ENCODE measurements at places on chromosomes 4 and X.

DNA sequence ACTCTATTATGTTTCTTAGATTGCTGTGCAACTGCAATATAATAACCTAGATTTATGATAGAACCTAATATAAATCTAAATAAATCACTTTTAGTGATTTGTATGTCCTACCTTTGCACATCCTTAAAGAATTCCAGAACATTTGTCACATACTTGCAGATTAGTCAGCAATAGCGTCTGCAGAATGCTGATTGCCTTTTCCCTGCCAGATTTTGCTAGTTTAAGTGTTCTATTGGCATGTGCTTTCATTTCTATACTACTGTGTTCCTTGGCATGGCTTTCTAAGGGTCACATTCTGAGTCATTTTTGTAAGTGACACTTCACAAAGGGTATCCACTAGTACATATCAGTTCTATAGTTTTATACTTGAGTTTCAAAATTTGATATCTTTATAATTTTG, 303.1 kb upstream of the GIMD1 start:
- DNase-seq: no peak

DNA sequence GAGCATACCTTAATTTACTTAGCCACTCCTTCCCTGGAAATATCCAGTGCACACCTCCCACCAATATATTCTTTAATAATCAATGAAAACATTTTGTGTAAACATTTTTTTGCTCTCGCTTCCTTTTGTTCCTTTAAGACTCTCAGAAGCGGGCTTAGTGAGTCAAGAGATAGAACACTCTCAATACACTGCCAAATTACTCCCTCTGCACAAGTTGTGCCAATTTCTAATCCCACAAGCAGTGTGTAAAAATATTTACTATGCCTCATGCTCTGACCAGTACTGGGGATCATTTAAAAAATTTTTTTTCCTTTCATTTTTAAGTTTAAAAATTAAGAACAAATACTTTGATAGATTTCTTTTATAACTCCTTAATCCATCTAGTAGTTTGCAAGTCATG, 5.1 kb downstream of the MORF4L2 start:
- no peak for DNase-seq

DNA sequence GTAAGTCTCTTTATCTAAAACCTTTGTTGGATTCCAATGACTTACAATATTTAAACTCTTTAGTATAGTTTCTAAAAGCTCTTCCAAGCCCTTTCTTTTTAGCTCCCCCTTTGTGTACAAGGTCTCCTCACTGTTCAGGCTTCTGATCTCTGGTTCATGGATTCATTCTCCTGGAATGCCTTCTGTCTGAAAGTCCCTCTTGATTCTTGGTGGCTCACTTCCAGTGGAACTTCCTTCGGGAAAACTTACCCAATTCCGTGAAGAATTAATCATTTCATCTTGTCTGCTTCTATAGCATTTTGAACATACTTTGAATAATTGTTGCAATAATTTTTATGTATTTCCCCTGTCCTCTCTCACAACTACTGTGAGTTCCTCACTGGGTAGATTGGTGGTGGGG, 3.6 kb downstream of the ARHGAP24 start:
- DNase-seq: no peak

GRCh38 chr4:38818441-38818976, 13.9 kb upstream of the TLR1 start:
- DNase-seq: no peak

- no peak for DNase-seq
Observed at GRCh38 chr4:15515106-15515505, 45.4 kb downstream of the CC2D2A start.

GRCh38 chrX:14056206-14056605, 26.5 kb upstream of the GEMIN8 start:
- no peak for DNase-seq

- DNase-seq: no peak
Observed at GRCh38 chr4:169436734-169437133, 166.0 kb upstream of the SH3RF1 start.

GRCh38 chrX:4622486-4623167, 909.2 kb upstream of the PRKX start:
- DNase-seq: no peak

GRCh38 chr4:128831531-128832242, 22.2 kb downstream of the JADE1 start:
- no peak for DNase-seq

GRCh38 chrX:9135901-9136510, 102.1 kb upstream of the FAM9B start:
- DNase-seq: no peak

DNA sequence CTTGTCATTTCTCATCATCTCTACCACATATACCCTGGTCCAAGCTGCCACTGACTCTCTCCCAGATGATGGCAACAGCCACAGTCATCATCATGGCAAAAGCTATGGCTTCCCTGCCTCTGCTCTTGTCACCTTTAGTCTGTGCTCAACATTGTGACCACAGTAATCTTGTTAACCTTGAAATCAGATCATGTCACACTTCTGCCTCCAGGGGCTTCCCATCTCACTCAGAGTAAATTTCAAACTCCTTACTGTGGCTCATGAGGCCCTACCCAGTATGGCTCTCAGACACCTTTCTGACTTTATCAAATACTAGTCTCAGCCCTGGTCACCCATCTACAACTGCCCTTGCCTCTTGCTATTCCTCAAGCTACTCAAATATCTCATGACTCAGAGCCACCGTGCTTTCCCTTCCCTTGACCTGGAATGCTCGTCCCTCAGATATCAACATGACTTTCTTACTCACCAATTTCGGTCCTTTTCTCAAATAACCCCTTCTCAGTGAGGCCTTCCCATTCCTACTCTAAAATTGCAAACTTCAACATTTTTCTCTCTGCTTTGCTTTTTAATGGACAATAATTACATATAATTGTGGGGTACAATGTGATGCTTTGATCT, 41.1 kb upstream of the STIM2 start:
- no peak for DNase-seq

Data from stimulated activated CD8-positive, alpha-beta memory T cell treated with anti-CD3 and anti-CD28 coated beads, Interleukin-4, amount 100 ng/mL, for 1 hour (primary cell).